Lower lobe of right lung (tissue), 2 donors: ENCODE measurements at places on chromosomes 1 and 21. TPM values are rescaled to one million over a fixed set of nuclear protein-coding genes. Genes with fewer than 3 reads are reported as not detected.

IVL gene
- 0.24 TPM for total RNA-seq

DNA sequence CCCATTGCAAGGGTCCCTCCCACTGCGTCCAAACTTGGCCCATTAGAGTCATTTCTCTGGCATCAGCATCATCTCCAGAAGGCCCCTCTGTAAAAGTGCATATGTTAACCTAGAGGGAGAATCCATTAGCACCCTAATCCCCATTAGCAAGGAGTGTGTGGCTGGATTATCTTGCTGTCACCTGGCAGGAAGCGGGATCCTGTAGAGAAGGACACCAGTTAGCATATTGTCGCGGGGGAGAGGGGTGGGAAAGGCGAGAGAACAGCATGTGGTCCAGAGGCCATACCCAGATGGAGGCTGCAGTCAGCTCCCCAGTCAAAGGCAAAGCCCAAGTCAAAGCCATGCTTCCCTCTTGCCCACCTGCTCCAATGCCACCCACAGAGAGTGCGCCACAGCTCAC lies 64.0 kb downstream of the OLIG1 start:
- DNase-seq = no peak

GRCh38 chr1:33272509-33272908 lies 16.2 kb downstream of the ZNF362 start:
- DNase-seq = no peak

FCRL5 gene
- 1.2 TPM for total RNA-seq

DNA sequence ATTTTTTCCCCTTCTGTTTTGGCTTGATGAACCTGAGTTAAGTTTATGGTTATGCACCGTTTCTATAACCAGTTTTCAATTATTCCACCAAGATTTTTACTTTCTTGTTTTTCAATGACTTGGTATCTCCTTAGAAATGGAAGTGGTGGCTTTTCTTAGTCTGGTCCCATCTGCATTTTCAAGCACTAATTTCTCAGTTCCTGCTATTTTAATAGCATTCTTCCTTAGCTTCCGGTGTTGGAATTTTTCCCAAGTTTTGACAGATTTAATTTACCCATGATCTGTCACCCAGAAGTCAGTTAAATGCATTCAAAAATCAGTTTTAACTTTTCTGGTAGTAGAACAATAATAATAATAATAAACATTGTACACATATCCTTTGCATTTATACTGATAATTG lies 184.6 kb upstream of the OLFM3 start:
- DNase-seq = no peak

HEATR1 gene
- total RNA-seq = 24.4 TPM

CD84 gene
- total RNA-seq = 24.1 TPM

FAM72B gene
- total RNA-seq = 0.83 TPM

- DNase-seq = no peak
These were observed 220.6 kb upstream of the PKN2 start for GRCh38 chr1:88463401-88463985.

GRCh38 chr1:117589544-117589943 lies 16.3 kb upstream of the TENT5C start:
- no peak for DNase-seq

DNA sequence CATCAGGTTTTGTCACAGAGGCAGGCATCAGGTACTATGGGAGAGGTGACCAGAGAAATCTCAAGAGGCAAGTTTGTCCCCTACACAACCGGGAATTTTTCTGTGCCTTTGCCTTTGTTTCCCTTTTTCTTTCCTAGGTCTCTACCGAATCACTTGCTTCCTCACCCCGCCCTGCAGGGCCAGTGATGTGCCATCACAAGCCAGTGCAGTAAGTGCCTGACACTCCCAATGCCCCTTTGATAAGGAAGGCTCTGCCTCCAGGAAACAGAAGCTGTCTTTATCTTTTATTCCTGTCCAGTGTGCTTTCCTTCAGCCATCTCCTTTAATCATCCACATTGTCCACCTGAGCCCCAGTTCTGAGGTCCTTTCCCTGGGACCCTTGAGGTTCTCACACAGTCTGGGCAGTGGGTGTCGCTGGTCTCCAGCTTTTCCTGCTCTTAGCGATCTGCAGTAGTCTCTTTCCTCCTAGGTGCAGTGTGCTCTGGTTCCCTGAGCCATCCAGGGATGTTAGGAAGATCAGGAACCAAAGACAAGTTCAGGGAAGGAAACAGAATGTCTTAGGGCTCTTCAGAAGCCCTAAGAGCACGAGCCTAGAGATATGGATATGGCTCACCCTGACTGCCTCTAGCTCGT lies 36.6 kb downstream of the GJA5 start:
- peak; percentile 50 for DNase-seq

- no peak for DNase-seq
These were observed 12.9 kb downstream of the DESI2 start for GRCh38 chr1:244665771-244666217.

KCNJ15 gene
- 62.7 TPM for total RNA-seq

DNA sequence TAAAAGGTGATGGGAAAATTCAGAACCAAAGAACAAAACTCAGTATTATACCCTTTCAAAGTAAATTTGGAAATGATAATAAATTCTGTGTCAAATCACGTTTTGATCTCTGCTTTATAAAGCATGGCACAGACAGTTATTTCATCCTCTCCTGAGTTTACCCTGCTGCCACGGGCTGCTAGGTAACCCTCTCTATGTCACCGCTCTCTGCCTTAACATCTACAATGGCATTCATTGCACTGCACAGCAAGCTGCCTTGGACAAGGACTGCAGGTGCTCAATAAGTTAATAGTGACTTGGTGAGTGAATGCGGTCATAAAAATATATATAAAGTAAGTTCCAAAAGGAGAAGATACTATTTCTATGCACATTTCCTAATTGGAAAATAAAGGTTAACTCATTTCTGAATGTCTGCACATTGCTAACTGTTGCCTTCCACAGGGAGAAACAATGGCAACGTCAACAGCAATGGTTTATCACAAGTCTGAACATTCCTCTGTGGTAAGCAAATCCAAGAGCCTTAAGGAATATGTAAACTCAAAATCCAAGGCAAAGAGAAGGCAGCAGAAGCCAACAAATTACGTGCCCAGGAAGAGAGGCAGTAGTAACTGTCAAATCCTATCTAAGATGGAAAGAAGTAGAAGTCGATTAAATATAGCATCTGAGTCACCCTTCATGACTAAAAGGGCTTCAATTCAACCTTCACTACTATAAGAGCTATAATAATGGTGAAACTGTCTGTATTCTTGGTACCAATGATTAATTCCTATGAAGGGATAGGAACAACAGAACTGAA lies 19.4 kb downstream of the FYB2 start:
- DNase-seq = no peak

- DNase-seq = no peak
These were observed 41.7 kb downstream of the PRKCZ start for GRCh38 chr1:2091611-2092604.
